ENCODE measurements at places on chromosomes 7 and 10.

DNA sequence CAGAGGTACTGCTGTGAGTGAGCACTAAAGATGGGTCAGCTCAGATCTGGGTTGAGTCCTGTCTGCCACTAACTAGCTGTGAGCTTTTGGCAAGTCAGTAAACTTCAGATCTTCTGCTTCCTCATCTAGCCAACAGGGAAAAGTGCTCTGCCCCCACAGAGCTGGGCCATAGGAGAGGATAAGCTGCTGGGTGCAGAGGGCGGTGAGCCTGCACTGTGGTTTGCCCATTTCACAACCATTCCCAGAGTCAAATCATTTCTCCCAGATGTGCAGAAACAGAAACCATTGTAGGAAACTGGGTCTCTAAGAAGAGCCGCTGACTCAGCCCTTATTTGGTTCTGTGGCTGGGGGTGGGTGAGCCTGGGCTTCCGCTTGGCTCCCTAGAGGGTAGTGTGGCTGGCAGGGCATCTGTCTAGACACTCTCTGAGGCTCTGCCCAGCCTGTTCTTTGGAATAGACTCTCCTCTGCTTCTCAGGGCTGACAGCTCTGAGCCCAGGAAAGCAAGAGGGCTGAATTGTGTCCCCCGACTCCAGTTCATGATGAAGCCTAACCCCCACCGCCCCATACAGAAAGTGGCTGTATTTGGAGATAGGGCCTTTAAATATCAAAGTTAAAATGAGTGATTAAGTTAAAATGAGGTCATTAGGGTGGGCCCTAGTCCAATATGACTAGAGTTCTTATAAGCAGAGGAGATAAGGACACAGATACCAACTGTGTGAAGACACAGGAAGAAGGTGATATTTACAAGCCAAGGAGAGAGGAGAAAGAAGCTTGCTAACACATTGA lies 29.5 kb upstream of the ARHGAP22 start:
- no peak for DNase-seq

- DNase-seq: no peak
Measured at GRCh38 chr10:11293332-11293731, 275.7 kb downstream of the CELF2 start.

GRCh38 chr10:93816123-93816747 lies 58.5 kb downstream of the LGI1 start:
- peak; percentile 42 for DNase-seq

DNA sequence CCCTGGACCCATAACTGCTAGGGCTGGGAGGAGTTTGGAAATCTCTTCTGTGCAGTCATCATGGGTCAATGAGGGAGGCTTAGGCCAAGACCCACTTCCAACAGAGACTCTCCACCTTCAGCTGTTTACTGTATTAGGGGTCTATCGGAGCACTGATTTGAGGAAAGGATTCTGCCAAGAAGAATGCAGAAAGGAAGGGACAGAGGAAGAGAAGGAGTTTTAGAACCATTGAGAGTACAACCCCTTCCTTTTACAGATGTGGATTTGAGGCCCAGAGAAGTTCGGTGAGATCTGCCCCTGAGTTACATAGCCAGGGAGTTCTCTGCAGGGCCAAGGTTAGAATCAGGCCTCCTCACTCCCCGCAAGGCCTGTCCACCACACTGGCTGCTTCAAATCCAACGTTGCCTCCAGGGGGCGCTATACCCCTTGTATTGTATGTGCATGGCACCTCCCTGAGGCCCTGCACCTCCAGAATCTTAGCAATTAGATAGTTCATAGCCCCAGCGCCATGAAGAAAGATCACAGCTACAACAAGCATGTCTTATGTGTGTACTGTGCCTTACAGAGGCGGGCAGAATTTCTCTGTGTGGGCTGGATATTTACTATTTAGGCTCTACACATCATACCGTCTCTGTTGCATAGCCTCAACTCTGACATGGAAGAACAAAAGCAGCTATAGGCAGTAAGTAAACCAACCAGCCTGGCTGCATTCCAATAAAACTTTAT lies 246.8 kb downstream of the SKIDA1 start:
- DNase-seq: peak; percentile 68

GRCh38 chr10:111128331-111129180 lies 51.7 kb downstream of the ADRA2A start:
- no peak for DNase-seq

All from urinary bladder (tissue), 4 donors.